ENCODE measurements at places on chromosomes 7 and 10.
A peak's percentile ranks its signal among the peaks of the same experiment; 100 is the strongest.

DNA sequence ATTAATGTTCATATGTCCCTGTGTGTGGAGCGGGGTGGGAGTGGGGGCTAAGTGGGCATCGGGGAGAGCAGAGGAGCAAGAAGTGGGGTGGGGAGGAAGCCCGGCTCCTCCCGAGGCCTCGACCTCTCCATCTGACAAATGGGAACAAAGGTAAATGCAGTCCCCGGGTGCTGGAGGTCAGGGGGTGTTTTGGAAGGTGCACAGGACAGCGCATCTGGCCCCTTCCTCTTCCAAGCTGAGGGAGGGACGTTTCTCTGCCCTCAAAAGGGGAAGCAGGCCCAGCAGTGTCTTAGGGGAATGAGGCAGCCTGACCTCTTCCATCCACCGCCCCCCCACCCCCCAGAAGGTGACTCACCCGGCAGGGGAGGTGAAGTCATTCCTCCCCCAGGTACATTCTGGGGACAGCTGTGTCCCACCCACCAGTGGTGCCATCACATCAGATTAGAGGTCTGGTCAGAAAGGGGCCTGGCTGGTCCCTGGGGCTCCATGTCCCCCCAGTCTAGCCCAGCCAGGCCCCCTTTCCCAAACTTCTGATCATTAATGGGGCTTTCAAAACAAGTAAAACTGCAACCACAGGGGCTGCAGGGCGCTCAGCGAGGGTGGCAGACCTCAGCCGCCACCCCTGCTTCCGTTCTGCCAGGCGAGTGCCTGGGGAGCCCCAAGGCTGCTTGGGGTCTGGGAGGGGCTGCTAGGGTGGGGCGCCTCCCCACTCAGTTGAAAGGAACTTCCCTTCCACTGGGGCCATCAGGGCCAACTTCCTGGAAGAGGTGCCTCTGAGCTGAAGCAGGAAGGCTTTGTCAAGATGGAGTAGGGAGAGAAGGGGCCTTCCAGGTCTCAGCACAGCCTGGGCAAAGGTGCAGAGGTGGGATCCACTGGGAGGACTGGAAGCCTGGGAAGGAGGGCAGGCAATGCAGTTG lies 10.8 kb downstream of the LFNG start:
- DNase-seq: no peak

DNA sequence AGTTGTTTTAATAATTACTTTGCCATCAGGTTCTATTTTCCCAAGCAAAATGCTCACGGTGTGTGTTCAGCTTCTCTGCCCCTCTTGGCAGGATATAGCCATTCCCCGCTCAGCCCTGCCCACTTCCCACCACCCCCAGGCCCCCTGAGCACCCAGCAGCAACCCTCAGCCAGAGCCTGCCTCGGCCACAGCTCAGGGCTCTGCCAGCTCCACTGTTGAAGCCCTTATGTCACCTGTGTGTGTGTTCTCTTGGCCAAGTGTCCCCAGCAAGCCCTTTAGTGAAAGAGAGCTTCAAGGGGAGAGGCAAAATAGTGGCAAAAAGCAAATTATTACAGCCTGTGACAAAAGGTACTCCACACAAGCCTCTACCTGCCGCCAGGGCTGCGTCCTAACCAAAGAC lies 275.3 kb downstream of the ADARB2 start:
- DNase-seq: no peak

DNA sequence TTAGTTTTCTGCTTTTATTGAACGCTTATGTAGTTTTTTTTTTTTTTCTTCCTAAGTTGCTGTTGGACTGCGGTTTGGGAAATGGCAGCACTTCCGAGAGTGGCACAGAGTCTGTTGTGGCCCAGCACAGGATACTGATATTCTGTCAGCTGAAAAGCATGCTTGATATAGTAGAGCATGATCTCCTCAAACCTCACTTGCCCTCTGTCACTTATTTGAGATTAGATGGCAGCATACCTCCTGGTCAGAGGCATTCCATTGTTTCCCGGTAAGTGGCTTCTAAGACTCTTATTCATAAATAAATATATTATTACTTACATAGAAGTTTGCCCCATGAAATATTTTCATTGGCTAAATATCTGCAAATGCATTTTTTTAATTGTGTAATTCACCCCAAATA lies 101.1 kb downstream of the BTAF1 start:
- no peak for DNase-seq

DNA sequence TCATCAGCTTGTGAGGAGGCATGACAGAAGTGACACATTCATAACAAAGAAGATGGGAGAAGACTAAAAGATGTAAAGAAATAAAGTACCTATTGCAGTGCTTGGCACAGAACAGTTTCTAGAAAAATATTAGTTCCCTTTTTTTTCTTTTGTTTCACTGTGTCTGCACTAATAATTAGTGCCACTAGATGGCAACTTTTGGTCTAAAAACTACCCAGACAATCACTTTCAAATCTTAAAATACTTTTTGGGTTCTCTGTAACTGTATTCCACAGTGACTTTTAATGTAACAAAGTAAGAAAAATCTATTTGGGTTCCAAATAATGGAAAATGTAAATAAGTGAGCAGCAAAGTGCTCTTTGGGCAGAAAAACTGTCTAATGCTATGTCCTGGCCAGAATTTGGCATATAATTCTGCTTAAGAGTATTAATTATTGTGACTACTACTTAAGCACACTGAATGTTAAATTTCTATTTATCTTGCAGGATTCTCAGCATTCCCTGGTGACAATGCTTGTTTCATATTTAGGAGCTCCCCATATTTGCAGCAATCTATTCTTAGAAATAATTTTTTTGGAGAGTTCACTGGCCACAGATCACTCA lies 134.8 kb upstream of the KIF5B start:
- no peak for DNase-seq

GRCh38 chr10:9656386-9656785 lies 1361.3 kb upstream of the CELF2 start:
- DNase-seq: no peak

GRCh38 chr7:95238252-95238943 lies 85.9 kb downstream of the PON1 start:
- no peak for DNase-seq

DNA sequence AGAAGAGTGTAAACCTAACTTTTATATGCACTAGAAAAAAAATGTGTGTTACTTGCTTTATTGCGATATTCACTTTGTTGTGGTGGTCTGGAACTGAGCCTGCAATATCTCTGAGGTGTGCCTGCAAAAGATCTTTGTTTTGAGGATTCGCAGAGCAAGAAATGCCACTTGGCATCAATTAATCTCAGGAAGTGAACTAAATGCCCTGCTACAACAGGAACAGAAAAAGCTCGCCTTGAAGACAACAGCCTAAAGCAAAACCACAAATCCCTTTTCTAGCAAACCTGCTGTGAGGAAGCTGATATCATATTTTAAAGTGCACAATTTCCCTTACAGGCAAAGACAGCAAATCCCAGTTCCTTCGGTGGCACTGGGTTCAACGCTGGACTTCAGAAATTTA lies 675.8 kb downstream of the KCNMA1 start:
- no peak for DNase-seq

DNA sequence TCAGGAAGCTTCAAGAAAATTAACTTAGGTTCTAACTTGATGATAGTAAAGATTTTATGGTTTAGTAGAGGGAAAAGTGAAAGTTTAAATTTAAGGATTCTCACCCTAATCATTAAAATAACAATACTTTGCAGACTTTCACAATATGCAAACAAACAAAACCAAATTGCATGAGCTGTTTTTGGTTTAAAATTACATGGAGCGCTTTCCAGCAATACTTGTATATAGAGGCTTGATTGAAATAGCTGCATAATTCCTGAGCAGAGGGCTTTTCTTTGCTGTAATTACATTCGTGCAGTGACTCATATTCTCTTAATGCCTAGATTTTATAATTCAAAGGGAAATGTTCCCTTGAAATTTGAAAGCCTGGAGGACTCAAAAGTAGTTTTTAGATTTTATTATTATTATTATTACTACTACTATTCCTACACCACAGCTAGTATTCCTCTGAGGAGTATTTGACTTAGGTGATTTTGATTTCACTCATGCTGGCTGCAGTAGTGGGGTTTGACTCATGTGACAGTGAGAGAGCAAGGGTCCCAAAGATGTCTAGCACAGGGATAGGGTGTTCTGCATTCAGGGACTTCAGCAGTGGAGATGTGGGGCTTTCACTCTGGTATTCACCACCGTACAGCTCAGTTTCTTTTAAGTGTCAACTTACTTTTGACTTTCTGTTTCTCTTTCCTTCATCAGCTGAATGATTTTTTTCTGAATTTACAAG lies 138.1 kb downstream of the ADAM22 start:
- no peak for DNase-seq

DNA sequence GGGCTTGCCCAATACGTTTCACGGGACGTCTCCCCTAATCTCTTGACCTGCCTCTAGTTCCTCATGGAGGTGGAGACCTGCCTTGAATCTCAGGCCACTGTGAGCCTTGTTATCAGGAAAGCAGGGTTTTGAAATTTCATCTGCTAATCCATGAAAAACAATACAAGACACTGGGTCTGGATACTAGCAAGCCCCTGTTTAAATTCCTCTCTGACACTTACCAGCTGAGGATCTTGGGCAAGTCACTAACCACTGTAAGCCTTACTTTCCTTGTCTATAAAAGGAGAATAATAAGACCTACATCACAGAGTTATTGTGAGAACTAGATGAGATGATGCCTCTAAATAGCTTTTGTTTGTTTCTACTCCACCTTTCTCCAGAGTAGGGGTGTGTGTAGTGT lies 303.6 kb downstream of the FGFR2 start:
- DNase-seq: no peak

GRCh38 chr10:43402176-43402575 lies 6.8 kb downstream of the HNRNPF start:
- DNase-seq: no peak

- no peak for DNase-seq
These were observed 84.1 kb upstream of the GJD4 start for GRCh38 chr10:35520996-35521395.

GRCh38 chr10:56561336-56561735 lies 200.3 kb upstream of the ZWINT start:
- DNase-seq: no peak

DNA sequence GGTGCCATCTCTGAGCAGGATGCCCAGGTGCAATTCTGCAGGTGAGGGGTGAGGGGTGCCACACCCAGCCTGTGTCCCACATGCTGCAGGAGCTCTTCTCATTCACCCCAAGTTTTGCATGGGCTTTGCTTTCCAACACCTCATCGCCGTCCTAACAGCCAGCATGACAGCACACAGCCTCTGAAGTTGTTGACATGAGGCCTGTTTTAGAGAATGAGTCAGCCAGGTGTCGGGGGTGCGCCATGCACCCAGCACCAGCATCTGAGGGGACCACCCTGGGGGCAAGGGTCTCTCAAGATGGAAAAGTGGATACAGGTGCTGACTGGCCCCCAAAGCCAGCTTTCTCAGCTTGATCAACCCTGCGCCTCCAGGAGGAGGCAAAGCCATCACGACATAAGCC lies 146.0 kb downstream of the GRID1 start:
- DNase-seq: no peak

GRCh38 chr10:86522510-86522855 lies 891 bp upstream of the WAPL start:
- no peak for DNase-seq

DNA sequence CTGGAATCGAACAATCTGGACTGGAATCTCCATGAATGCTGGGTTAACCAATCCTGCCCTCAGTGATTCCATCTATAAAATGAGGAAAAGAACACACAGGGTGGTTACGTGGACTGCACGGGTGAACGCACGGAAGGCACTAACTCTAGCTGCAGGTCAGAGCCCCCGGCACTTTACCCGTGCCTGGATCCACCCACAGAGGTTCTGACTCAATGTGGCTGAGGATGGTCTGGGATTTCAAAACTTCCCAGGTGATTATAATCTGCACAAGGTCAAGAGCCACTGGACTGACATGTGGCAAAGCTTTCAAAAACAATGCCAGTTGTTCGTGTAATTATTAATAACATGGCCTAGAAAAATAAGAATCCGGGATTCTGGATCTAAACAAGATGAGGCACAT lies 29.2 kb downstream of the KIAA1549 start:
- DNase-seq: no peak

GRCh38 chr10:5500910-5501309 lies 1.5 kb upstream of the CALML5 start:
- DNase-seq: no peak

GRCh38 chr7:27191833-27192545 lies 7.0 kb upstream of the HOXA11 start:
- peak; percentile 64 for DNase-seq

GRCh38 chr7:129750091-129750490 lies 138.6 kb downstream of the NRF1 start:
- DNase-seq: no peak

DNA sequence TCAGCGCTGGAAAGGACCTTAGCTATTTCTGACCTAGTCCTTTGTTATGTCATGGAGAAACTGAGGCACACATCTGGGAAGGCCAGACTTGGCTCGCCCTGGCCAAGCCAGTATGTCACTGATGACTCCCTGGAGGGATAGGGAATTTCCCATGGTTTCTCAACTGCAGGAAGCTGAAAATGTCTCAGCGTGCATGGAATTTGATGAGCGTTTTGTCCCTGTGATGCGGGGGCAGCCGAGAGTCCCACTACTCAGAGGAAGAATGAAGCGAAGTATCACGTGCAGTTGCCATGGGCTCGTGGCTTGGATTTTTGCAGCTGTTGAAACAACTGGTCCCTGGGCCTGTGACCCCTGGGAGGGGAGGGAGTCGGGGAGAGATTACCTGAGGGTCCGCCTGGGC lies 44.8 kb downstream of the CLIP2 start:
- no peak for DNase-seq

GRCh38 chr7:105713488-105714465 lies 132.5 kb upstream of the EFCAB10 start:
- no peak for DNase-seq

GRCh38 chr10:46035923-46036849 lies 5.8 kb upstream of the NCOA4 start:
- DNase-seq: no peak

- no peak for DNase-seq
These were observed 1.5 kb downstream of the CRPPA start for GRCh38 chr7:16419859-16420258.

DNA sequence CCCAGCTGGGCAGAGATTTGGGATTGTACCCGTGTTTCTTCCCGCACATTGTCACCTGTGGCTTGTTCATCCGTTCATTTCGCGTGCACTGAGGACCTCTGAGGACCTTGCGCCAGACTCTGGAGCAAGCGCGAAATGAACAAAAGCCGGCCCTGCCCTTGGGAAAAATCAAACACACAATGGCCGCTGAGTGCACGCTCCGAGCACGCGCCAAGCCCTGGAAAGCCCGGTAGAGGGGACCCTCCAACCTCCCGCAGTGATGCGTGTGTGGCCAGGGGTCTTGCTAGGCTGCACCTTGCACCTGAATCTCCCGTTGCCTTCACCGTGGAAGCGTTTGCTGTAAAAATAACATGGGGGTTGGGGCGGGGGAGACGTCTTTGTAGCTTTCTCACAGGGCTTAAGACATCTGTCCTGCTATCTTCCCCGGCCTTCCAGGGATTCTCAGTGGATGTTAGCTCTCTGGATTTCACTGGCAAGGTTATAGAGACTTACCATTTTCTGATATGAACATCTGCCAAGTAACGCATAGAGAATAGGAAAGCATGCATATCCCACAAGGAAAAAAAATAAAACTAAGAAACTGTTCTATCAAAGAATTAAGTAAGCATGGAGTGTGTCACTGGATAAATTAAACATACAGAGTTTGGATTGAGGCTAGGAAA lies 37.3 kb downstream of the ZNF777 start:
- no peak for DNase-seq
